ENCODE measurements at places on chromosomes 11 and 22.

- H3K27me3 ChIP-seq = peaks cover 16% of the 10 kb centered on the region
- H3K27ac ChIP-seq = no peak overlapping the region
- peaks cover 9% of the 10 kb centered on the region for H3K4me1 ChIP-seq
These were observed 12.5 kb downstream of the SLC6A5 start for GRCh38 chr11:20611892-20612291.

- H3K4me1 ChIP-seq = peaks cover 4% of the 10 kb centered on the region
- H3K36me3 ChIP-seq = no peaks in the 10 kb centered on the region
- H3K4me3 ChIP-seq = no peak overlapping the region
These were observed 273.3 kb downstream of the BUD13 start for GRCh38 chr11:116499396-116500003.

DNA sequence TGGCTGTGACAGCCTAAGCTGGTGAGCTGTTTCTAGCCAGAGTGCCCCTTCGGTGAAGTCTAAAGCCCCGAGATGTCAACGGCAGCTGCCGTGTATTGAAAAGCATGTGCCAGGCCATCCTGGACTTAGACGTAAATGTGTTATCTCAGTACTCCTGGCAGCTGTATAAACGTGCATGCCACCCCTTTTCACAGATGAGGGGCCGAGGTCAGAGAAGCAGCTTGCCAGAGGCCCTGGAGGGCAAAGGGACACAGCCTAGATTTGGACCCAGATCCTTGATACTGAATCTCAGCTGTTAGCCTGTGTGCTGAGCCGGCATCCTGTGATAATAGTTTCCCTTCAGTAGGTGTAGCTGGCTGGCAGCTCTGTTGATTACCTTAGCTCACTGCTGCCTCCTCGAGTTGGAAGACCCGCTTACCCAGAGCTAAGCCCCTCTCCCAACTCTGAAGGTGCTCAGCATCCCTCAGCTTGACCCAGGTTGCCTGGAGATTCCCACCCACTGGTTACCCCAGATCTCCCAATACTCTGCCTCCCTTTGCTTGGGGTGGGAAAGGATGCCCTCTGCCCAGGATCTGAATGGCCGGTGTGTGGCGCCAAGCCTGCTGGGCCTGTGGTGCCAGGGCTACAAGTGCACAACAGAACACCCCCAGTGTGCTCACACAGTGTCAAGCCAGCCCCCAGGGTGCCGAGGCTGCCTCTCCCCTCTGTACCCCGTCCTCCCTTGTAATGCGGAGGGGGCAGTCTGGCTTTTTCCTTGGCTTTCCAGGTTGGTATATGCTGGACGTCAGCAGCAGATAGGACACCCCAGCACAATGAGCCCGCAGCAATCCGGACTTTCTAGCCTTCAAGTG, 59.8 kb upstream of the WNT7B start:
- H3K36me3 ChIP-seq = no peaks in the 10 kb centered on the region
- peak; percentile 48 for DNase-seq
- peak overlapping the region; percentile 88 for H3K4me3 ChIP-seq
- H3K4me1 ChIP-seq = peaks cover 3% of the 10 kb centered on the region

GRCh38 chr22:45855961-45856360, 121.0 kb downstream of the WNT7B start:
- peaks cover 37% of the 10 kb centered on the region for H3K36me3 ChIP-seq
- no peak overlapping the region for H3K4me3 ChIP-seq
- no peaks in the 10 kb centered on the region for H3K27me3 ChIP-seq
- no peak overlapping the region for H3K27ac ChIP-seq

DNA sequence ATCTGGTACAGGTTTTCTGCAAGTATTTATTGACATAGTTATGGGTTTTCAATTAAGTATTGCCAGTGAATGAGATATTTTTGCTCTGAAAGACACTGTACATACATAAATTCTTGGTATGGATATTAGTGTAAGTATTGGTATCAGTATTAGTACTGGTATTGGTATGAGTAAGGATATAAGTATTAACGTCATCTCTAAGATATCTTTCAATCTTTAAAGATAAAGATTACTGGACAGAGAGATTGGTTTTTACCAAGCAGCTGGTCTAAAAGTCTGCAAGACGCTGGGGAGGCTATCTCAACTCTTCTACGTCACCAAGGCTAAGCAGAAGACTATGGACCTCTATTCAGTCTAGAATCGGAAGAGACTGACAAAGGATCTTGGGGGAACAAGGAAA, 234.5 kb downstream of the NXPE2 start:
- H3K4me1 ChIP-seq = no peaks in the 10 kb centered on the region
- H3K36me3 ChIP-seq = no peaks in the 10 kb centered on the region
- H3K4me3 ChIP-seq = no peak overlapping the region
